ENCODE measurements at places on chromosomes 1 and 21. TPM values are rescaled to one million over a fixed set of nuclear protein-coding genes. Genes with fewer than 3 reads are reported as not detected.

Gene ANKRD35
- total RNA-seq = 8.8 TPM

Gene ASTN1
- 0.32 TPM for total RNA-seq

Gene CD52
- not detected for total RNA-seq

Gene HES5
- not detected for total RNA-seq

Gene MPL
- total RNA-seq = not detected

Gene LHX8
- total RNA-seq = not detected

Gene NOS1AP
- 0.39 TPM for total RNA-seq

Gene SPEN
- 9.7 TPM for total RNA-seq

Gene KRTAP10-6
- total RNA-seq = not detected

Gene CFAP107
- not detected for total RNA-seq

Gene AKNAD1
- total RNA-seq = 0.78 TPM

All from epithelial cell of alveolus of lung (primary cell).